ENCODE measurements at places on chromosomes 6 and 20.
A peak's percentile ranks its signal among the peaks of the same experiment; 100 is the strongest.

DNA sequence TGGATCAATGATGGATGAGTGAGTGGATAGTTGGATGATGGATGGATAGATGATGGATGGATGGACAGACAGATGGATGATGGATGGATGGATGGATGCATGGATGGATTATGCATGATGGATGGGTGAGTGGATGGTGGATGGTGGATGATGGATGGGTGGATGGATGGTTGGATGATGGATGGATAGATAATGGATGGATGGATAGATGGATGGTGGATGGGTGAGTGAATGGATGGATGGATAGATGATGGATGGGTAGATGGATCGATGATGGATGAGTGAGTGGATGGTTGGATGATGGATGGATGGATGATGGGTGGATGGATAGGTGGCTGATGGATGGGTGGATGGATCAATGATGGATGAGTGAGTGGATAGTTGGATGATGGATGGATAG is 176.0 kb downstream of the TAF4 start:
- no peak for DNase-seq

DNA sequence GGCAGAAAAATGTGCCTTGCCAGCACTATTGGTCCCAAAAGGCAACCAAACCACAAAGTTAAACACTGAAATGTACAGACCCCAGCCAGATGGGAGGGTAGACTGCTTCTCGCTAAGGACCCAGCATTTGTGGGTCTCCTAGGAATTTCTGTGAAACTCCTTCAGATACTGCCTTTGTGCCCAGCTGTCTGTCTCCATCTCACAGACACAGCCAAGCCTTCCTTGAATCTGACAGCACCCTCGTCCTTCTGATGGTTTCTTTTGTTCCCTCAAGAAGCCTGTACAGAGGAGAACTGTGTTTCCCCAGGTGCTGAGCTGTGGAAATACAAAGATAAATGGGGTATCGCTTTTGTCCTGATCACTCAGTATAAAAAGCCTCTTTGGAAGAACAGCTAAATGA is 254.0 kb upstream of the TAB2 start:
- no peak for DNase-seq

- no peak for DNase-seq
Observed at GRCh38 chr6:110688661-110689268, 126.5 kb downstream of the CDK19 start.

GRCh38 chr6:127855542-127856159 is 45.2 kb downstream of the THEMIS start:
- peak; percentile 24 for DNase-seq
